ENCODE measurements at places on chromosomes 12 and 14.

- DNase-seq: no peak
Observed at GRCh38 chr12:89697296-89697695, 11.3 kb downstream of the ATP2B1 start.

- DNase-seq: no peak
Observed at GRCh38 chr14:57295239-57295638, 26.5 kb downstream of the AP5M1 start.

GRCh38 chr12:127381681-127382080 lies 885.3 kb upstream of the TMEM132C start:
- DNase-seq: no peak

DNA sequence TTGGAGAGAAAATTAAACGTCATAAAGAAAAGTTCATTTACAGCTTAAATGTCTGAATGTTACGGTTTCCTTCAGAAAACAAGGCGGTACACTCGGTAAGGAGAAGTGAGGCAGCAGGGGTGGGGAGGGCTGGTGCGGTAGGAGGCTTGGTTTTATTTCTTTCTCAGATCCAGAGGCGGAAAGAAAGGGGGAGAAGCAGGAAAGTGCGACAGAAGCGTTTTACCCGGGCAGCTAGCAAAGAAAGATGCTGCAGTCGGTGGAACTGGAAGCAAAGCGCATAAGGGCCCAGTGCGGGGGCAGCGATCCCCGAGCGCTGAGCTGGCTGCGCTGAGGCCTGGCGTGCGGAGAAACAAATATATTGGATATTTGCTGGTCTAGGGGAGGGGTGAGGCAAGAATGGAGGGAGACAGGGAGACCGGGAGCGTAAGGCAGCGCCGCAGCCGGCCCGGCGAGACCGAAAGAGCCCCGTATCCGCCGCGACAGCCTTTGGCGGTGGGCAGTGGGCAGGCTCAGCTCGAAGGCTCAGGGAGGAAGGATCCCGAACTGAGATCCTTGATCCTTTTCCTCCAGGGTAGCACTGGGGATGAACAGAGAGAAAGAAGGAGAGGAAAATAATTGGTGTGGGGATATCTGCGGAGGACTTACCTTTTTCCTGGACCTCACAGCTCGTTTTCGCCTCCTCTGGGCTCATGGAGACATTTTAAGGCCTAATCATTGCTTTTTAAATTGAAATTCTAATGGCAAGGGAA lies 6.4 kb upstream of the HOXC11 start:
- no peak for DNase-seq

DNA sequence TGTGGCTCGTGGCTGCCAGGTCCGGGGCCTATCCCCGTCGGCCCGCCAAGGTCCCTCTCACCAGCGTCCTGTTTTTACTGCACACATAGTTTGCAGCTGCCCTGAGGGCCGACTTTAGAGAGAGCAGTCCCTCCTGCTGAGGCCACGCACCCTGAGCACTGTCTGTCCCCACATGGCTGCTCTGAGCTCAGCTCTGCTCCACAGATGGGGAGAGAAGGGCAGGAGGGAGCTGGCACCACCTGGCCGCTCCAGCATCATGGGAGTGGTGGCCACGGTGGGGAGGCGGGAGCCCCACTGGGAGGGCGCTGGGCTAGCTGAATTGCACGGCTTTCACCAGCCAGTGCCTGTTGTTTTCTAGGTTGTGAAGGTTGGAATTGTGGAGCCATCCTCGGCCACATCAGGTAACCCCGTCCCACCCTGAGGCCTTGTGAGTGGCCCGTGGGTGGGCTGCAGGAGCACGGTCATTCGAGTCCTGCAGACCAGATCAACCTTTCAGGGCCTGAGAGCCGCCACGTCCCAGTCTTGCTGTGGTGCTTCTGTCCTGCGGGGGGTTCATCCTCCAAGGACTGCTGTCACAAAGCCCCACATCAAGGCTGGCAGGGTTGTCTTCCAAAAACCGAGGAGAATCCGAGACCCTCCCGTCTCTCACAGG lies 7.4 kb upstream of the TEX22 start:
- no peak for DNase-seq

- DNase-seq: no peak
Observed at GRCh38 chr14:95363468-95363954, 43.8 kb upstream of the CLMN start.

GRCh38 chr12:111638556-111638955 lies 39.4 kb upstream of the ATXN2 start:
- no peak for DNase-seq

- DNase-seq: peak; percentile 95
Observed at GRCh38 chr12:108731866-108732461, 646 bp upstream of the CORO1C start.

DNA sequence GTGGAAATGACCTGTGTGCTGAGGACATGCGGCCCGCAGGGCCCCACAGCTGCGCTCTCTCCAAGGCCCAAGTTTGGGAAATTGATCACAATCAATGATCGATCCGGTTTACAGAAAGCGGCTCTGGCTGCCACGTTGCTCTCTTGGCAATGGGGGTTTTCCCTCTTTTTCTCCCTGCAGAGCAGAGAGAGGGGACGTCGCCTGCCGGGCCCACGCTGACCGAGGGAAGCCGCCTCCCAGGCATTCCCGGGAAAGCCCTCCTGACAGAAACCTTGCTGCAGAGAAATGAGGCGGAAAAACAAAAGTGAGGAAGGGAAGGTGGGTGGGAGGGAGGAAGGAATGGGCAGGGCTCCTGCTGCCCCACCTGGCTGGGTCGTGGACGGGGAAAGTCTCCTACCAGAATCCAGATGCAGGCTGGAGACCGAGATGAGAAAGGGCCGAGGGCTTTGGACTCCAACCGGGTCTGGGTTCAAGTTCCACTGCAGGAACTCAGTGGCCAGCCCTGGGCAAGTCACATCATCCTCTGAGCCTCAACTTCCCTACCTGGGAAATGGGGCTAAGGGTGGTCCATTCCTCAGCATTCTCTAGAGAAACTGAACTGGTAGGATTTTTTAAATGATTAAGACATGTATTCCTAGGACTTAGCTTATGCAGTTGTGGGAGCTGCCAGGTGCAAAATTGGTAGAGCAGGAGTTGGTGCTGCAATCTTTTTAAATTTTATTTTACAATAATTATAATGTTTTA lies 75.5 kb downstream of the PHETA1 start:
- no peak for DNase-seq

GRCh38 chr12:51848326-51848727 lies at the start of gene FIGNL2:
Gene FIGNL2, minus strand, starts transcription at chr12:51848718. Its CDS starts 26,305 bp downstream, at chr12:51822413.
- DNase-seq: no peak

DNA sequence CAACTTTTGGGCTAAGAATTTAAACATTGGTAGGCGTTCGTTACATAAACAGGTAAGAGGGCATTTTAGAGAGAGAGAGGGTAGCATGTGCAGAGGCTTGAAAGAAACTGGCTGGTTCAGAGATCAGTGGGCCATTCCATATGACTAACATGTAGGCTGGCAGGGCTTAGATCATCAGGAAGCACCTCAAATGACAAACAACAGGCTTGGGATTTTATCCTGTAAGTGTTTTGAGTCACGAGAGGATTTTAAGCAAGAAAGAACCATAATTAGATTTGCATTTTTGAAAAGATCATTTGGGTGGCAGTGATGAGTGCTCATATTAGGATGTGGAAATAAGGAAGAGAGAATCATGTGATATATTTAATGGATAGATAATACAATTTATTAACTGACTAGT lies 8.7 kb upstream of the PLEKHA5 start:
- no peak for DNase-seq

DNA sequence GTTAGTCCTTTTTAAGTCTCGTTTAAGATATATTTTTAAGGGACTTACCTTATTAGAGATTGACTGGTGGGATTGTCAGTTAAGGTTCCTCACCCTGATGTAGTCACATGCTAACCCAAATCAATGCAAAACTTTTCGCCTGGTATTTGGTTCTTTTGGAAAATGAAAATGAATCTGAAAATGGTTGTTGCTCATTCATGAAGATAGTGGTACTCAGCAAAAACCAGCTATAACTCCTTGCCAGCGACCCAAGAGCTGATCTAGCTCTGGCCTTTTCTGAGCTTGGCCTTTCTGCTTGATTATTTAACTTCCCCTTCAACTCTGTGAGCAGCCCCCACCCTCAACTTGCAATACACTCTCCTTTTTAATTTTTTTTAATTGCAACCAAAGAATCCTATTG lies 85.0 kb upstream of the GTF2A1 start:
- DNase-seq: no peak
